Muscle of leg (tissue), 16 donors: ENCODE measurements at places on chromosomes 16 and 17.

GRCh38 chr16:7405166-7405565 is 72.5 kb downstream of the RBFOX1 start:
- peak; percentile 95 for DNase-seq

- no peak for DNase-seq
These were observed 21.8 kb upstream of the ZKSCAN2 start for GRCh38 chr16:25279491-25279890.

- DNase-seq = no peak
These were observed 133.9 kb upstream of the CHMP6 start for GRCh38 chr17:80857756-80858171.

- no peak for DNase-seq
These were observed 9.4 kb upstream of the PRPSAP2 start for GRCh38 chr17:18848501-18848900.

- no peak for DNase-seq
These were observed 22.1 kb downstream of the COQ7 start for GRCh38 chr16:19089410-19089955.

GRCh38 chr17:79666111-79666510 is 55.3 kb upstream of the RBFOX3 start:
- DNase-seq = no peak

DNA sequence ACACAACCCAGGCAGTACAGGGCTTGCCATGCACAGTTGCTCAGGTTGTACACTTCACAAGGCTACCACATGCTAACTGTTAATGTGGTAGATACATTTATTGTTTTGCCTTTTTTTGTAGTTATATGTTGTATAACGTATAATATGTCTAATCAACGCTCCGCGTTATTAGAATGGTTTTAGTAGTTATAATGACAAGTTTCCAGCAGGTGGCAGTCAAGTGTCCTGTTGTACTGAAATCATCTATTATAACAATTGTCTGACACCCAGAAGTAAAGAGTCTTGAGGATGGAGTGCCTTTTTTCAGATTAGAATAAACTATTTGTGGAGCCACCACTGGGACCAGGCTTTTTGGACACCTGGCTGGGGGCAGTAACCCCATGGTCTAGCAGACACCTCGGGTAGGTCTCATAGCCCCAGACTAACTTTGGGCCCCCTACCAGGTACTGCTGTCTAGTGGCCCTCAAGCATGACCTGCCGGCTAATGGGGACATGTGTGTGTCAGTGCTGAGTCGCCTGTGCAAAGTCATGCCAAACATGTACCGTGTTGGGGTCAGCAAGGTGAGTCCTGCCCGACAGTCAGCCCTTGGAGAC is 32.8 kb downstream of the MYO15A start:
- DNase-seq = peak; percentile 70
